ENCODE measurements at places on chromosomes 3 and 15.

DNA sequence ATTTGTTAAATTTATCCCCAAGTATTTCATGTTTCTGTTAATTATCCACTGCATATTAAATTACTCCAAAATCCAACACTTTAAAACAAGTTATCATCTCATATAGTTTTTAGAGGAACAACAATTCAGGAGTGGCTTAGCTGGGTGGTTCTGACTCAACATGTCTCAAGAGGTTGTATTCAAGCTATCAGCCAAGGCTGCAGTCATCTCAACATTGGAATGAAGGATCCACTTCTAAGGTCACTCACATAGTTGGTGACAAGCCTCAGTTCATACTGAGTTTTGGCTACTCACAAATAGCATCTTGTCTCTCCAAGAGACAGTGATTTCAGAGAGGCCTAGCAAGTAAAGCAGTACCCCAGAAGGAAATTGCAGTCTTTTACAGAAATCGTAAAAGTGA lies 134.7 kb downstream of the NR2E3 start:
- no peak for DNase-seq

DNA sequence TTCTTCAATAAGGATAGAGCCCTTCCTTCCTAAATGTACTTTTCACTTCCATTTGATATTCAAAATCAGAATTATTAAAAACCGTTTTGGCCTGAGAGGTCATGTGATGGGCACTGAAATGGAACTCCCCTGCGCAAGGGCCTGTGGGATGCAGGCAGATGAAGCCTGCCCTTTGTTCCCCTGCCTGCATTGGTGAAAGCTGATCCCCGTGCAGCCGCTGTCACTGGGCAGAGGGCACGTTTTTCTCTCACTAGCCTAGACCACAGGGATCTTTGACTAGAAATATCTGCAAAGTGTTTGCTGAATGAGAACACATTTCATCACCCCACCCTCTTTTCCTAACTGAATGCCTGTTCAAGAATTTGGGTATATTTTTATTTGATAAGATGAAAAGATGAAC lies 74.9 kb downstream of the TIPARP start:
- no peak for DNase-seq

DNA sequence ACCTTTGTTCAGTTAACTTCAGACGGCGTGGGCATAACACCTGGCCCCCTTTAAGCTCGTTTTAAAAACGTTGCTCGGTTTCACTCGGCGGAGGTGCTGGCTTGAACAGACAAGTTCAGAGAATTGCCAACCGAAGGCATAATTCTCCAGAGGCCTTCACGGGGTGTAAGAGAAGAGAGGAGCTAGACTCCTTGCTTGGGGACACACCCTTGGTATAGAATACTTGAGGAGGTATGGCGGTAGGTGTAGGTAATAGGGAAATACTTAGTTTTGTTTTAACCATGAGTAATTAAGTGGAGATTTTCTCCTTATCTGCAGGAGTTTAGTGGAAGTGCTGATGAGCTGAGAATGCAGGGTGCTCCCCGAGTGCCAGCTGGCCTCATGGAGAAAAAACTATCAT lies 921 bp downstream of the FBXL2 start:
- DNase-seq = peak; percentile 68

DNA sequence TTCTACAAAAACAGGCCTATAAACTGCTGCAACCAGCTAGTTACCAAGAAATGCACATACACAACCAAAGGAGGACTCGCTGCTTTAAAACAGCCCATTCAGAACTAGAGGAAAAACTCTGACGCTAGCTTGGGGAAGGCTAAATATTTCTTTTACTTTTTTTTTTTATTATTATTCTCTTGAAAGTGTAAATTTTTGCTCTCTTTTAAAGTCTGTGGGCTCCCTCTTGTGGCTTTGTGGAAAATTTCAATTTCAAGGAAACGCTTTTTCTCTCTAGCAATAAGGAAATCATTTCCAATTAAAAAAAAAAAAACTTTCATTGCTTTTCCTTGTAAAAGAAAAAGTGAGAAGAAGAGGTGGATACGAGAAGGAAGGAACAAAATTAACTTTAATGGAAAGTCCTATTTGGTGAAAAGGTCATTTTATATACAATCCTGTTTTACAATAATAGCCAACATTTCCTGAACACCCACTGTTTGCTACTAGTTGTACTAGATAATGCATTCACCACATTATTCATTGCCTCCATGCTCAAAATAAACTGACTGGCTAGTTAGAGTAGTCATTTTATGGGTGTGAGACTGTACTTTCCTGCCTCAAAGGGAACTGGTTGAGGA lies 51.2 kb upstream of the SAMMSON start:
- DNase-seq = peak; percentile 28

DNA sequence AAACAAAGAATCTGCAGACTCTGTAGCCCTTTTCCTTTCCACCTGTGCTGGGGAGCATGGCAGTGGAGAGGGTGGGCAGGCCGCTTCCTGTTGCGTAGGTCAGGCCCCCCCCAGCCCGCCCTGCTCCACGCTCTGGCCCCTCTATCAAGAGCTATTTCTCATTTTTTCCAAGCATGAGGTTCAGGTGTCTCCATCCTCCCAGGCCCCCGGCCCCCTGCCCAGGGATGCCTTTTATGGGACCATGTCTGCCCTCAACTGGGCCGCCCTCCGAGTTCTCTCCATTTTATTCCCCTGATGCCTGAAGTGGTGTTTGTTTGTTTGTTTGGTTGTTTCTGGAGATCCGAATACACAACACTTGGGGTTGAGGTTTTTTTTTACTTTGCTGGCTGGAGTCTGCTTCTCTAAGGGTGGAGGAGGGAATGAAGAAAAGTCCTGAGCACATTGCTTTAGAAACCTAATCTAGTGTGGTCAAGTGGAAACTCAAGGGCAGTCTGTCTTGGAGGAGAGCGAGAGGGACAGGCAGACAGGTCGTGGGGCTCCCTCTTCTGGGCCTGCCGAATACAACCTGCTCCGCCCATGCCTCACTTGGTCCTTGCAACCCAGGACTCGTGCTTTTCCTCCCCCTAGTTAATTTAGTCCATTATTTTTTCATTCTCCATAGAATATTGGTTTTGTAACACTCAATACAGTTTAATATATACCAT lies 176.5 kb upstream of the LYSMD4 start:
- DNase-seq = peak; percentile 75

- DNase-seq = no peak
Observed at GRCh38 chr3:66365080-66365479, 135.7 kb downstream of the LRIG1 start.

GRCh38 chr3:127709320-127710060 lies 36.7 kb downstream of the ABTB1 start:
- no peak for DNase-seq

- DNase-seq = no peak
Observed at GRCh38 chr3:141798448-141798845, 35.2 kb downstream of the GRK7 start.

- no peak for DNase-seq
Observed at GRCh38 chr15:84649706-84650105, 4.4 kb downstream of the WDR73 start.

- no peak for DNase-seq
Observed at GRCh38 chr15:25899870-25900269, 36.7 kb upstream of the ATP10A start.

DNA sequence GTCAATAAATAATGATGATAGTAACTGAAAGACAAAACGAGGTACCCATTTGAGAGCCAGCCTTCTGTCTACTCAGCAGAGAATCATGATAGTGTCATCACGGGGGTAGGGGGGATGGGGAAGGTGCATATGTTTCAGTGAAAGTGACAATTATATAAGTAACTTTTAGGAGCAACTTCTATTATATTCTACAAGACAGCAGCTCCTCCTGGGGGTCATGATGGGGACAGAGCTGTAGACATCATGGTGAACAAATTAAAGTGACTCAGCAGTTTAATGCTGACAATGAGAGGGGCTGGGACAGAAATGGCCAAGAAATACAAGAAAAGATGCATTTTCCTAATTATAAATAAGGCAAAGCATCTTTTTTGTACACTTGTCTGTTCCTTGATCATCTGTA lies 11.8 kb downstream of the CAPN3 start:
- DNase-seq = peak; percentile 42

DNA sequence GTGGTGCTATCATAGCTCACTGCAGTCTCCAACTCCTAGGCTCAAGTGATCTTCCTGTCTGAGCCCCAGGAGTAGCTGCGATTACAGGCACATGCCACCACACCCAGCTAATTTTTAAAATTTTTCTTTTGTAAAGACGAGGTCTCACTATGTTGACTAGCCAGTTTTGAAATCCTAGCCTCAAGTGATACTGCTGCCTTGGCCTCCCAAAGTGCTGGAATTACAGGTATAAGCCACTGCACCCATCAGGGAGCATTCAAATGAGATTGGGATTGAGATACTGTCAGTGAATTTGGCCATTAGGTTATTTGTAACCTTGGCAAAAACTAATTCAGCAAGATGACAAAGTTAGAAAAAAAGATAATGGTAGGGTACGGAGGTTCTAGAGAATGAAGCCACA lies 21.7 kb downstream of the EDC3 start:
- no peak for DNase-seq

DNA sequence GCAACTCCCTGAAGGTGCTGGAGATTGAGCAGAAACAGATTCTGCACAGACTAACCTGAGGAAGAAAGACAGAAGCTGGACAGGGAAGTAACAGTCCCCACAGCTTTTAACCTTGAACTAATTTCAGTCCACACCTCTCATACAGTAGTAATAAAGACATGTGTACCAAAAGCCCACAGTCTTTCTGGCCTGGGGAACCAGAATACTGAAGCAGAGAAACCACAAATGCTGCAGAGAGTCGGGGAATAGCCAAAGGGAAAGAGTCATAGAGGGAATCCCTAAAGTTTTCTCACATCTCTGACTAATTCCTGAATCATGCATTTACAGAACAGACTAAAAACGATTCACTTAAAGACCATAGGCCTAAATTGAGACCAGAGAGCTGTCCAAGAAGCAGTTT lies 503.4 kb upstream of the NECTIN3 start:
- no peak for DNase-seq

GRCh38 chr3:152192050-152192449 lies 76.7 kb upstream of the MBNL1 start:
- DNase-seq = no peak

DNA sequence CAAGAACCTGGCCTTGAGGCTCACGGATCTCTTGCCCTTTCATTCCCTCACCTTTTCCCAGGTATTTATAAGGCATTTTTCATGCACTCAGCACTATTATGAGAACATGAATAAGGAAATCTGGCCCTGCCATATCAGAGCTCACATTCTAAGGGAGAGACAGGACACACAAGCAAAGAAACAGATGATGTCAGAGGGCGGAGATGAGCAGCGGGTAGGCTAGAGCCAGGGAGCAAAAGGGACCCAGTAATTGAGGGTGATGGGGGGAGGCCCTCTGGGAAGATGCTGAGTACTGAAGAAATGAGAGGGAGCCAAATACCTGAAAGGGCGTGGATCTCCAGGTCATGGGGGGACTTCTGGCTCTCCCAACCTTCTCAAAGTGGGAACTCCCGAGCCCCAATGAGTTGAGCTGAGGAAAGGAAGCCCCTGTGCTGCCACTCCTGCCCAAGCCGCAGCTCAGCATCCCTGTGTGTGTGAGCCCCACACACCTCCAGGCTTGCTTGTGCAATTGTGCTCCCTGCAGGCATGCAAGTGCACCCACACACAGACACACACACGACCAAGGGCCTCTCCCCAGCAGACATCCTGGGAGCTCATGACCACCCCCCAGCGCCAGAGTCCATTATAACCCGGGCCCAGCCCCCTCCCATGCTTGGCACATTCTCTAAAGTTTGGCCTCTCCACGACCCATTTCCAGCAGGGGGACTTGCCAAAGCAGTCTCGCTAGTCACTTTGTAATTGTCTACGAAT lies 81.4 kb upstream of the PXYLP1 start:
- DNase-seq = no peak

GRCh38 chr3:30832961-30833575 lies 61.4 kb downstream of the GADL1 start:
- peak; percentile 72 for DNase-seq

DNA sequence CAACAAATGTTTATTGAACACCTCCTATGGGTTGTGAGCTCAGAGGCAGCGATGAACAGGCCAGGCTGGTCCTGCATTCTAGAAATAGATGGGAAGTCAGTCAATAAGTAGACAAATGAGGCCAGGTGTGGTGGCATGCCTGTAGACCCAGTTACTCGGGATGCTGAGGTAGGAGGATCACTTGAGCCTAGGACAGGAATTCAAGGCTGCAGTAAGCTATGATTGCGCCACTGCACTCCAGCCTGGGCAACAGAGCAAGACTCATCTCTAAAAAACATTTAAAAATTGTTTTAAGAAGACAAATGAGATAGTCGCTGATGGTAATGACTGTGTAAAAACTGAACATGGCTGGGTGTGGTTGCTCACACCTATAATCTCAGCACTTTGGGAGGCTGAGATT lies 4.4 kb upstream of the RHO start:
- no peak for DNase-seq

GRCh38 chr3:98826126-98826525 lies 63.0 kb downstream of the ST3GAL6 start:
- no peak for DNase-seq

DNA sequence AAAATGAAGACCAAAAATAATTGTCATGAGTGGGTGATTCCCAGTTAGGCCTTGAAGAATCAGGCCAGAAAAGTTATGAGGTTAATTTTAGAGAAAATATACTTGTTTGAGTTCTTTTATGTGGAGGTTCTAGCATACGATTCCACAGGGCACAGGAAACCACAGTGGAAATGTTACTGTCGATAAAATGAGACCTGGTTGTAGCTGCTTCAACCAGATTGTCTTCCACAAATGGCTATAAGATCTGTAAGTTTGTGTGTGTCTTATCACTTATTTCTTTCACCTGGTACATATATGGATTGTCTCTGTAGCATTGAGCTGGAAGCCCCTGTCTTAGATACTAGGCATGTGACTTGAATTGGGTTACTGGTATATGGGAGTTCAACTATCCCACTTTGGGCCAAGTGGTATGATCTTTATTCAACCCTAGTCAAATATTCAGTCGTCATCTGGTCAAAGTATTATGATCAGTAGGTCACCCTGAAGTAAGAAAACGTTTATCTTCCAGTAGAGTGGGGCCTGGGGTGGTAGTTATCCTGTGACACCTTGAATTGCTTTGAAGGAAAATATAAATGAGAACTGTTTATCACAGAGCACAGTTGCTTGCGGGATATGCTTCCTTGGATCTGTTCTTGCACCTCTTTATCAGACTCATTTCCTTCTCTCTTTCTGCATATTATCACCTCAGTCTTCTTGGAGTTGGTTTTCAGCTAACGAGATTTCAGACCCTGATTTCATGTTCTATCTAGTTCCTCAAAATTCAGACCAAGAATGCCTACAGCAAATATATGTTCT lies 21.5 kb upstream of the ZNF609 start:
- DNase-seq = no peak

DNA sequence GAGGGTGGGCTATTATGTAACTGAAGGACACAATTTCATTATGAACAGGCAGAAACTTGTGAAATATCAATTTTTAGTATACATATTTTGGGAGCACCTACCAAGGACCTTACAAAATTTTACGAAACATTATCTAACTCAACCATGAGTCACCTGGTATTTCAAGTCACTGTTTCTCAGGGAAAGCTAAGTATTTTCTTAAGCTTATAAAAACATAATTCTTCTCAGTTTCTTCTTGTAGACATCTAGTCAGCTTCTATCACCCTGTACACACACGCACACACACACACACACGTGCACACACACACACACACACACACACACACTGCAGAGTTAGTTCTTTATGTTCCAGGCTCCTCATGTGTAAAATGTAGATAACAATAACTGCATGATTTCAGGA lies 658.3 kb downstream of the TUSC7 start:
- no peak for DNase-seq

GRCh38 chr3:10384541-10385360 lies 63.8 kb upstream of the SEC13 start:
- DNase-seq = no peak

GRCh38 chr3:186772281-186772694 lies 11.1 kb upstream of the EIF4A2 start:
- DNase-seq = no peak
